ENCODE measurements at places on chromosomes 16 and 17.

GRCh38 chr17:33012522-33013033 lies 20.9 kb downstream of the SPACA3 start:
- DNase-seq, result no peak

DNA sequence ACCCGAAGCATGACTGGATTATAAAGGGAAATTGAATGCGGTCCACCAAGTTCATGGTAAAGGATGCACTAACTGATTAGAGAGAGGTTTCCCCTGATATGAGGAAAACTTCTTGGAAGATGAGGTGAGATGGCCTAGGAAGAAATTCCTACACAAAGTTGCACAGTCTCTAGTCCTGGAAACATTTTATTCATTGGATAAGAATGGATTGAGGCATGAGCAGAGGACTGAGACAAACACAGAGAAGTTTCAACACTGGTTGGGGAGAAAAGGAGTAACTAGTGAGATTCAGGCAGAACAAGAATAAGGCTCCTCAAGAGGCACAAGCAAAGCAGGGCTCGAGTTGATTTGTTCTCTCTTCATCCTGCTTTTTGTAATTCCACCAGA lies 2.0 kb upstream of the CCL2 start:
- no peak for DNase-seq

DNA sequence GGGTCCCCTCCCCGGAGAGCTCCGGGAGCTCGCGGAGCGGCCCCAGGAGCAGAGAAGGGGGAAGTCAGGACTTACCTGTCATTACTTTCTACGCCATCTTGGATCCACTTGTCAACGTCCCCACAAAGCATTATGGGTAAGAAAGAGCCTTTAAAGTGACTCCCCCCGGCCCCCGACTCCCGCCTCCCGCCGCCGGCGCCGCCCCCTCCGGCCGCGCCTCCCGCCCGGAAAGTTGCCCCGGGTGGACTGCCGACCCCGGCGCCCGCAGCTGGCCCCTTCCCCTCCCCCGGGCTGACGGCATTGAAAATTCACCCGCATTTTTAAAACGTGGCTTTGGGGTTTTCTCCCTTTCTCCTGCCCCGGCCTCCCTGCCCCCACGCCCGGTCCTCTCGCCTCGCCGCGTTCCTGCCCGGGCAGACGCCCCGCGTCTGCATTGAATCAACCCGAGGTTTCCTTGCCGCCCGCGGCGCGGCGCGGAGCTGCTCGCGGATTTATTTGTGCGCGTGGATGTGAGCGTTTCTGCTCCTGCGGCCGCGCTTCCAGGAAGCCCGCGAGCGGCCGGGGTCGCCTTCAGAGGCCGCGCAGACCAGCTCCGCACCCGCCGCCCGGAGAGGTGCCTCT lies at the start of gene HELZ:
HELZ (minus strand) TSS at position 124 of the 621 bp plus-strand sequence. CDS start 26,392 bp downstream, outside the sequence.
- DNase-seq, result peak; percentile 78

DNA sequence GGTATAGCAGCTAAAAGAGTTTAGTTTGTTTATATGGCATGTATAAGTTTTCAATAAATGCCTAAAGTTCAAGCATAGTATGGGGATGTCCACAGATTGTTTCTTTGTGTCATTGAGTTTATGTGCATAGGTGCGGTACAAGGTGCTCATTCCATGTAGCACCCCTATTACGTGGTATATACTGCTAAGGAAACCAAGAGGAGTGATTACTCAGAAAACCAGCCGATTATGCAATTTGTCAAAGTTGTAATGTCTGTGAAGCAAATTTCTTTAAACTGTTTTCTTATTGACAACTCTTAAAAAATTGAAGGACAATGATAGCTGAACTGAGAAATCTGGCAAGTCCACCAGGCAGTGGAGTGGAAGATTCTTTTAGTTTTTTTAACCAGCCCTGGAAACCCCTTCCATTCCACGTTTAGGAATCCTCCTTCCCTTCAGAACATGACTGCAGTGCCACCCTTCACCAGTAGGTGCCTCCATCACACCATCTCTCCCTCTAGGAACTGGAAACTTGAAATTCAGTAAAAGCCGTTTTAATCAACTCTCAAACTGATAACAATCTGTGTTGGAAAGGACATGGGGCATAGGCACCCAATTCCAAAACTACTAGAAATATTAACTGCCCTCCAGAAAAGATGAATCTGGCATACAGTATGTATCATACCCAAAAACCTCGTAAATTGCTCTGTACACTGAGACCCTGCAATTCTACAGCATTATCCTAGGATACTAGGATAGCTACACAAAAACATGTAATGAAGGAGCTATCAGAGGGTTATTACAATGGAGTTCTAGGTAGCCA lies 43.5 kb downstream of the REXO5 start:
- DNase-seq, result peak; percentile 33

DNA sequence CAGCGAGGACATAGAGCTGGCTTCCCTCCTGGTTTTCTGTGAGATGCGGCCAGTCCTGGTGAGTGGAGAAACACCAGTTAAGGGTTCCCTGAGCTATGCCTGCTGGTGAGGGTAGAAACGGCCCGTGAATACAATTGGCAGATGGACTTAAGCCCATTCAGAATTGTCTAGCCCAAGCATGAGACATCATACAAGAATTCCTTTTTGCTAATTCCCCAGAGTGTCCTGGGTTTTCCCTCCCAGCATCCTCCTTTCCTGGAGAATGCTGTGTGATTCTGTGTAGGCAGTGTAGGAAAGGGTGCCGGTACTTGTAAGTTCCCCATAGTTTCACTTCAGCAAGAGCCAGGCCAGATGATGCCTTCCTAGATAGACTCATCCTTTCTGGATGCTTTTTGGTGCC lies 65.1 kb downstream of the SDR42E1 start:
- DNase-seq, result no peak

DNA sequence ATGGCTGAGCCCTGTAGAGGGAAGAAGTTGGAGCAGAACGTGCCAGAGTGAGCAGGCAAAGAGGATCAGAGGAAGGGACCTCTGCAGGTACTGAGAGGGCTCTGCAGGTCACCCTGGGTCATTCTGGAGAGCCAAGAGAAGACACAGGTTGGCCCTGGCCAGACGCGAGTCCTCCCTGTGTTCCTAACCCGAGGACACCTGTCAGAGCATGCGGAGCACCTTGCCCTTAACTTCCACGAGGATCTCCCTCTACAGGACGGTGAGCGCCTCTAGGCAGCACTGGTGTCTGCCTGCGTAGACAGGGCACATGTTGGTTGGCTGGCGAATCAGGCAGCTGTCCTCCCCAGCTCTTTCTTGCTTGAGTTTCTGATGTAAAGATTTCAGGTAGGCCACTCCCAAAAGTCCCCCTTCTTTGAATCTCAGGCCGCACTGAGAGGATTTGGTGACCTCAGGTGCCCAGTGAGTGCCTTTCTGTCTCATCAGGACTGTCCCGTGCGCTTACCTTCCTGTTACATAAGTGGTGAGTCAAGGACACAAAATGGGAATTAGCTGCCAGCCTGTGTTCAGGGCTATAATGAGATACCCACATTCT lies 45.3 kb downstream of the MPRIP start:
- no peak for DNase-seq

Data from NCI-H1694 treated with DMSO at 0.1 percent for 48 hours (cell line).